Activated CD8-positive, alpha-beta T cell treated with anti-CD3 and anti-CD28 coated beads for 36 hours (primary cell): ENCODE measurements at places on chromosomes 7 and 10. TPM values are rescaled to one million over a fixed set of nuclear protein-coding genes. Genes with fewer than 3 reads are reported as not detected.

GRCh38 chr7:29300026-29300480, 105.5 kb downstream of the CHN2 start:
- no peak for DNase-seq

GRCh38 chr10:120483006-120483405, 26.0 kb downstream of the PLPP4 start:
- DNase-seq, result no peak

DNA sequence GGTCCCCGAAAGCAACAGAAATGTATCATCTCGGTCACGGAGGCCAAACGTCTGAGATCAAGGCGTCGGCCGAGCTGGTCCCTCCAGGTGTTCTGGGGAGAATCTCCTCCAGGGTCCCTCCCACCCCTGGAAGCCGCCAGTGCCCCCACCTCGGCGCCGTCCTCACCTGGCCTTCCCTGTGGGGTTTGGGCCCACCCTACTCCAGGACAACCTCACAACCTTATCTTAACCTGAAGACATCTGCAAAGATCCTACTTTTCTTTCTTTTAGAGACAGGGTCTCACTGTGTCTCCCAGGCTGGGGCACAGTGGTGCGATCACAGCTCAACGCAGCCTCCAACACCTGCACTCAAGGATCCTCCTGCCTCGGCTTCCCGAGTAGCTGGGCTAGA, 33.4 kb downstream of the ADAP1 start:
- DNase-seq, result no peak

Gene OR2F1
- total RNA-seq, result not detected

Gene OR2A5
- not detected for total RNA-seq
